ENCODE measurements at places on chromosomes 16 and 17.

DNA sequence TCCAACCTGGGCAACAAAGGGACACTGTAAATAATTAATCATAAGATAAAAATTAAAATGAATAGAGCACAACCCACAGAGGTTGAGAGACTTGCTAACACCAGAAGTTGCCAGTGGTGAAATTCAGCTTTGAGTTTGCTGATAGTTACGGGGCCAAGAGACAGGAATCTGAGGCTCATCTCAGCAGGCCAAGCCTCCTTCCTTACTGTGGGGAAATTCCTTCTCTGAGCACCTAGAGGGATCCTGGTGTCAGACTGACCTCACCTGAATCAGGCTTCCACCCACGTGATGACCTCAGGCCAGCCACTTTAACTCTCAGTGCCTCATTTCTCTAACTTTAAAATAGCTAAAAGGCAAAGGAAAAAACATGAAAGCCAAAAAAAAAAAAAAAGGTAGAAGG, 4.7 kb downstream of the ABAT start:
- no peak for DNase-seq

GRCh38 chr16:66300037-66300436, 66.5 kb upstream of the CDH5 start:
- DNase-seq = no peak

DNA sequence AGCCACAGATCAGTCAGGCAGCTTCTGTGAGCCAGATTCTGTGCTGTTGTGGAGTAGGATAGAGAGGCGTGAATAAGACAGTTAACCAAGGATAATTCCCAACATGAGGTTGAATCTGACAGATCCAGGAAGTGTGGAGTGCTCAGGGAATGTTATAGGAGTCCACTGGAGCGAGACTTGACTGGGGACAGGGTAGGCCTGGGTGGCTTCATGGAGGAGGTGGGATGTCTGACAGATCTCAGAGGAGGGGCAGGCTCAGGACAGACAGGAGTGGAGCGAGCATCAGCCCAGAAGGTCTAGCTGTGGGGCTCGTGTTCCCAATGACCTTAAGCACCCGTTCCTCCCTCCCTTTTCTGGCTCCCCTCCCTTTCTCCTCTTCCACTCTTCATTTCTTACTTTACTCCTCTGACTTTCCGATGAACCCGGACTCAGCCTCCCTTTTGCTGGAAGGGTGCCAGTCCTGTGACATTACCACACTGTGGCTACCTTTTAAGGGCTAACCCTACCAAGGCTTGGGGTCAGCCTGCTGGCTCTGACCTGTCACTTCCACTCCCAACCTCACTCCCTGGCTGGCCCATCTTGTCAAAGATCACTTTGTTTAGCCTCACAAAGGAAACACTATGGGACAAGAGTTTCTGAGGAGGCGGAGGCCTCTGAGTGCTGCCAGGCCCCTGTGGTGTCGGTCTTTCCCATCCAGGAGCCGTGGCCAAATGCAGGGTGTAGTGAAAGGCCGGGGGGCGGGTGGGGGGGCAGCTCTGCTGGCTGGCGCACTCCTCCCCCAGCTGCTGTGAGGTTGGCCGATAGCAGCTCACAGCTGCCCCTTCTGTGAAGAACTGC, 28.5 kb upstream of the EFCAB13 start:
- DNase-seq = peak; percentile 89

DNA sequence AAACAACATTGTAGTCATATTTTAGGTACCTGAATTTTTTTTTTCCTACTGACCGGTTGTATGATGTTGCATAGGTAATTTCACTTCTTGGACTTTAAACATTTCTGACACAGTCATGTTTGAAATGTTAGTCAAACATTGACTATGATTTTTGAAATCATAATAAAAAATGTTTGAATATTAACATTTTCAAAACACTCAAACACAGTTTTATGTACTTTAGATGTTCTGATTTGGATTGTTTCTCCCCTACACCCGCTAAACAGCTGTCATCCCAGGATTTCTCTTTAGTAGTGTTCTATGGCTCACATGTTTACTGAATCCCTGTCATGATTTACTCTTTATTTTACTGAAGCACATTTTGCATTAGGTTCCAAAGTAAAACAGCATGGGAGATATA, 102.9 kb upstream of the NPEPPS start:
- no peak for DNase-seq

DNA sequence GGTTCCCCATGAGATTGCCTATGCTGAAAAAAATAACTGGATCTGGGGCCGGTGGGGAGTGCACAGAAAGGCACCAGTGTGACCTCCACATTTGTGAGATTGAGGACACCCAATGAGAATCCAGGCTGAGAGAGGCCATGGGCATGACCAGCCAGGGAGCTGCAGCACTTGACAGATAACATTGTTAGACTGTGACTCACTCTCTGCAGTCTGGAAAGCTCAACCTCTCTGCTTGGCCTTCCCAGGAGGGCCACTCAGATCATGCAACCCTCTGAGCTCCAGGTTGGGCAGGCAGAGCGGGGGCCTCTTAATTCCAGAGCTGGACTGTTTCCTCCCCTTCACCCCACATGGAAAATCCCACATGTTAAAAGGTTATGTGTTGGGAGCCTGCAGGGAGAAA, 30.1 kb downstream of the FZD2 start:
- no peak for DNase-seq

DNA sequence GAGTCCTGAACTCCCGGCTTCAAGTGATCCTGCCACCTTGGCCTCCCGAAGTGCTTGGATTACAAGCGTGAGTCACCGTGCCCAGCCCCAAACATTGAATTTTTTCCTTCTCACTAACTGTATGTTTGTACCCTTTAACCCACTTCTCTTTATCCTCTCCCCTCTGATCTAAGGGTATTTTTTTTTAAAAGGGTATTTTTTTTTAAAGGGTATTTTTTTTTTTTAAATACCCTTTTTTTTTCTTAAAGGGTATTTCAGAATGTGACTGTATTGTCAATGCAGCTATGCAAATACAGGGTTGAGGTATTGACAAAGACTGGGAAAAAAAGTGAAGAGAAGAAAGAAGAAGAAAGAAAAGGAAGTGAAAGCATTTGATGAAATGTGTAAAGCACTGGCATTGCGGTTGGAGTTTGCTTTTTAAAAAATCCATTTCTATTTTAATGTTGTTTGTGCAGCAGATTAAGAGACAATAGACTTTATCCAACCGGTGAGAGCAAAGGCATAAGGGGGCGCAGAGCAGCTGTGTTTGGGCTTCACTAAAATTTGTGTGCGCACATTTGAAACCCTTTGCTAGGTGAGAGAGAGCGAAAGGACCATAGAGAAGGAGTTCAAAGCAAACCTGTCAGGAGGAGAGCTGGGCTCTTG, 42.4 kb downstream of the SYT17 start:
- peak; percentile 39 for DNase-seq

All from pons (tissue), 1 donor.